Activated CD4-positive, alpha-beta T cell treated with anti-CD3 and anti-CD28 coated beads for 24 hours (primary cell): ENCODE measurements at places on chromosomes 5 and 9.

- DNase-seq: no peak
These were observed 9.9 kb downstream of the ZNF622 start for GRCh38 chr5:16455668-16456067.

DNA sequence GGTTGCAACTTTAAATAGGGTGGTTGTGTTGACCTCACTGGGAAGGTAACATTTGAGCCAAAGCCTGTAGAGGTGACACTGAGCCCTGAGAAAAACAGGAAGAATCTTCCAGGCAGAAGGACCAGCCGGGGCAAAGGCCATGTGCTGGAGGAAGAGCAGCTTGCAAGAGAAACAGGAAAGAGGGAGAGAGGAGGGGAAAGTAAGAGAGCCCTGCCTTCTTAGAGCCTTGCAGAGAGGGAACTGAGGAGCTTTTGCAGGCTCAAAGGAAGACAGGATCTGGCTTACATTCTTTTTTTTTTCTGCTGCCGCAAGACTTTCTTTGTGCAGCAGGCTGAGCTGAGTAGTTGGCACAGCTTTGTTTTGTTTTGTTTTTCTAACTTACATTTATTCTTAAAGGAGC, 17.4 kb downstream of the C9orf153 start:
- DNase-seq: no peak

- DNase-seq: no peak
These were observed 17.5 kb upstream of the ROPN1L start for GRCh38 chr5:10424124-10424731.

GRCh38 chr9:89536145-89536574, 38.2 kb upstream of the SEMA4D start:
- DNase-seq: no peak

- DNase-seq: no peak
These were observed 7.0 kb upstream of the C9 start for GRCh38 chr5:39371367-39371635.

- no peak for DNase-seq
These were observed 74.3 kb downstream of the SLC44A1 start for GRCh38 chr9:105318729-105319191.

DNA sequence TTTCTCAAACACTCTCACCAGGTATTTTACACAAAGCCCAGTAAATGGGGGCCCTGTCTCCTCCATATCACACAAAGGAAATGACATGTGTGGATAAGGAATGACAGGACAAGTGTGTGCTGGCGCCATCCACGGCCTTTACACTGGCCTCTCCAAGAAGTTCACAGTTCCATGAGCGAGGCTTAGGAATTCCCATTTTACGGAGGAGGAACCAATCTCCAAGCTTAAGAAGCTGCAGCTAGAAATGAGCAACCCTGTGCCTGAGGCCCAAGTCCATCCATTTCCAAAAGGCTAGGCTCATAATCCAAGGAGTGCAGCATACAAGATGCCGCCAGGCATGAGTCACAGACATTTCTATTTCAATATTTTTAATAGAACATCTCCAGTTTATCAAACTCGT, 203.4 kb downstream of the AUH start:
- no peak for DNase-seq

DNA sequence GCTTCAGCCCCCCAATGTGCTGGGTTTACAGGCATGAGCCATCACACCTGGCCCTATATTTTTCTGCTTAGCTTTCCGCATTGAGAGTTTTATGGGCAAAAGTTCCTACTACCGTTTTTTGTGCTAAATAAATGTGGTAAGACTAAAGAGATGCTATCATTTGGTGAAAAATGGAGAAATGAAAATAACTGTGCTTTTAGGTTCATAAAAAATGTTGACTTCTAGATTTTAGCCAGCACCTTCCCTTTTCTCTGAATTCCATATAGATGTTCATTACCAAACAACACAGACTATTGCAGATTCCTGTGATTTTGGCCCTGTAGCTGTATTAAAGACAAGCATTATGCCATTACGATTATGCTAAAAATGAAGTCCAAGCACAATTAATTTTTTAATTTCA, 72.0 kb upstream of the CTSL start:
- no peak for DNase-seq

DNA sequence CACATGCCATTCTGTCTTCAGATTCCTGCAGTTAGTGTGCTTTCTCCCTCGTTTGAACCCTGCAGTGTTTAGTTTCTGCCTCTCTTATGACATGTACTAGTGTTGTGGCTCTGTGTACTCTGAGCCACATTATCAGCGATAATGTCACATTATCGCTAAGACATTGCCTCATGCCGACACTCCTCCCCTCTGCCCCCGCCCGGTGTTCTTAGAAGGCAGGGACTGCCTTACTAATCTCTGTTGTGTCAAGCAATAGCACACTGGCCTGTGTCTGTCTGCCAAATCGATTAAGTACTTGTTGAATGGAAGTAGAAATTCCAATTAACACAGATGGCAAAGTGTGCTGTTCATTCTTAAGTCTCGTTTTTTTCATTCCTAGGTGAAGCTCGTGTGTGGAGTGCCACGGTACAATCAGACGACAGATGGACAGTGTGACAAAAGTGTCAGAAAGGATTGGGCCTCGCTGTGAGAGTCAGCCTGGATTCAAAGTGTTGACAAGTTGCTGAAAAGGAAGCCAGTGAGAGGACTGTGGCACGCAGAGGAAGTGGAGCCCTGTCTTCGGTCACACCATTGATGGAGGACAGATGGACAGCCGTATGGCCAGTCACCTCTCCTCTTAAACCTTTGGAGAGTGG, 10.5 kb downstream of the PIK3R1 start:
- DNase-seq: no peak

DNA sequence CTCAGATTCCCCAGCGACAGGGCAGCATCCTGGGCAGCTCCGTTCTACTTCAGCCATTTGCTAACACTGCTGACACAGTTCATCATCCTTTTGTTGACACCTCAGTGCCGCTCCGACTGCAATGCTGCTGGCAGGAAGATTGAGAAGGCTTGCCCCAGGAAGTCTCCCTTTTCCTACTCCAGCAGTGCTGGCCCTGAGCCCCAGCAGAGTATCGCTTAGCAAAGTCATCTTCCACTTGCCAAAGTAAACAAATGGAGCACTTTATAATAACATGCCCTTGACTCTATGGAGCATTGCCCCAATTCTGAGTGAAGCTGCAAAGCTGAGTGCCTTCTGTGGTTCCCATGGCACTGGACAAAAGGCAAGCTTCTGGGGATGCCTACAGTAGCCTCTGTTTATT, 32.2 kb downstream of the PRLR start:
- DNase-seq: no peak

DNA sequence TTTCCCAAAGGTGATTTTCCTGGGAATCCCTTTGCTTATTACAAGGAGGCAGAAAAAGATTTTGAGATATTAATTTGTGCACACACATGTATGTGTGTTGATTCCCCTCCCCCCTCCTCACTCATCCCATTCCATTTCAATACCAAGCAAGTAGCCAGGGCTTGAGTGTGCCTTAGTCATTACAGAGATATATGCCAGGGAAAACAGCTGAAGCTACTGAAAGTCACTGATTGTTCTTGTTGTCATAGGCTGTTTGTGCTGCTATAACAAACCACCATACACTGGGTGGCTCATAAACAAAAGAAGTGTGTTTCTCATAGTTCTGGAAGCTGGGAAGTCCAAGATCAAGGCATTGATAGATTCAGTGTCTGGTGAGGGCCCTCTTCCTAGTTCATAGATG, 158.6 kb downstream of the BAAT start:
- DNase-seq: no peak

DNA sequence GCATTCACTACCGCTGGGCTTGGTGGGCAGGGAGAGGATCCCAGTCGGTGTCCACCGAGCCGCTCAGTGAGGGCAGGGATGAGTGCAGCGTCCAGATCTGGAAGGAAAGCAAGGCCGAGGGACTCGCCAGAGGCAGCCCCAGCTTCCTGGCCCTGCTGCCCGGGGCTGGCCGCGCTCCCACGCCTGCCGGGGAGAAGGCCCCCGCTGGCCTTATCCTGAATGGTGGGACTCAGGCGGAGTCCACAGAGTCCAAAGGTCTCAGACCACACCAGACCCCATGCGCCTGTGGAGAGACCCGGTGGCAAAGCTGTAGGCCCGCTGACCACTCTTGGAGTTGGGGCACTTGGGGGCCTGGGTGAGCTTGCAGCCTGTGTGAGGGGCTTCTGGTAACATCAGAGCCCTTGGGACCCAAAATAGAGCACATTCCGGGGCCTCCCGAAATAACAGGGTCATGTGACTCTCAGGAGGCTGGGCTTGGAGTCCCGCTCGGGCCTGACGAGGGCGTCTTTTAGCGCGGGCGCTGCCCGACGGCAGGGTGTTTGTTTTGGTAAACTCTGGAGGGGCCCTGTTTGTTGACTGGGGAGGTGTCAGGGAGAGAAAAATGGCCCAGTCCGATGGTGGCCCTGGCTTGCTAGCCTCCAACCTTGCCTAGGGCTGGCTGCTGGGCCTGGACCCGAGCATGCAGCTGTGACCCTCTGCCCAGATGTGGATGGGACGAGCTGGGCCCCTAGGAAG, 2.8 kb downstream of the RXRA start:
- DNase-seq: no peak

DNA sequence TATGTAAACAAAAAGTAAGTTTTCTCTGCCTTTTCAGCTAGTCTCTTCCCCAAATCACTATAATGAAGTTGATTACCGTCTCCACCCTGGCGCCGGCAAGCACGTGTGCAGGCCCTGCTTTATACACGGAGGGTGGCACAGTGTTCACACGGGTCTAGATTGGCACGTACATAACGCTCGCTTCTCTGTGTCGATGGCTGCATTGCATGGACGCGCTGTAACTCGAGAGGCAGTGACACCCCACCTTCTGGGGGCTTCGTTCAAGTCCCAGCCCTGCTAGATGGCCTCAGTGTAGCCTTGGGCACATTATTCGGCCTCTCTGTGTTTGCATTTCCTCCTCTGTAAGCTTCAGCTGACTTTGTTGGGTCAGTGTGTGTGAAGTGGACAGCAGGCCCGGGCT, 223.9 kb downstream of the FANCC start:
- no peak for DNase-seq

DNA sequence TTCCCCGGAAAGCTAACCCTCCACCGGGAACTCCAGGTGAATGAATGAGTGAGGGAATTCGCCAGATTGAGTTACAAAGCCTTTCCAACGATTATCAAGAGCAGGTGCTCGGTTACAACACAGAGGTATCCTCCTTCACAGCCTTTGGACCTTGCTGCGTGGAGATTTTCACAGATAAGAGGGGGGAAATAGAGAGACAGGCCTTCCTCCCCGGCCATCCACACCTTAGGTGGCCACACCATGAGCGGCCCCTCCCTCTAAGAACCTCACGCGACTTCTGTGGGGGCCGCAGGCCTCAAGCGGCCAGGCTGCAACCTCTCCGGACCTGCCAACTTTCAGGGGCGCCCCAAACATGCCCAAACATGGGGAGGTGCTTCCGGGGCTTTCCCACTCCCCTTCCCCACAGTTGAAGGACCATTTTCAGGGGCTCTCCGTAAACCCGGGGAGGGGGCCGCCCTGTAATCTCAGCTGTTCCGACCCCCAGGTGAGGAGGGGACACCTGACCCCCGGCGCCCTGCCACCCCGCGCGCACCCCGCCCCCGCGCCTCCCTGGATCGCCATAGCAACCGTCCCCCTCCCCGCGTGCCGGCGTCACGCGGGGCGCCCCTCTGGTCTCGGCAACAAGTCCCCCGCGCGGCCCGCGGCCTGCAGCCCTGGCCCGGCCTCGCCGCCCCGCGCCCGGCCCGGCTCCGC, 603 bp downstream of the DENND1A start:
- no peak for DNase-seq

- DNase-seq: no peak
These were observed 156.4 kb downstream of the ARHGAP26 start for GRCh38 chr5:142926549-142926948.

- DNase-seq: no peak
These were observed 612.6 kb upstream of the ST8SIA4 start for GRCh38 chr5:101515721-101516120.

GRCh38 chr5:135246923-135247795, 151.9 kb downstream of the MACROH2A1 start:
- no peak for DNase-seq

DNA sequence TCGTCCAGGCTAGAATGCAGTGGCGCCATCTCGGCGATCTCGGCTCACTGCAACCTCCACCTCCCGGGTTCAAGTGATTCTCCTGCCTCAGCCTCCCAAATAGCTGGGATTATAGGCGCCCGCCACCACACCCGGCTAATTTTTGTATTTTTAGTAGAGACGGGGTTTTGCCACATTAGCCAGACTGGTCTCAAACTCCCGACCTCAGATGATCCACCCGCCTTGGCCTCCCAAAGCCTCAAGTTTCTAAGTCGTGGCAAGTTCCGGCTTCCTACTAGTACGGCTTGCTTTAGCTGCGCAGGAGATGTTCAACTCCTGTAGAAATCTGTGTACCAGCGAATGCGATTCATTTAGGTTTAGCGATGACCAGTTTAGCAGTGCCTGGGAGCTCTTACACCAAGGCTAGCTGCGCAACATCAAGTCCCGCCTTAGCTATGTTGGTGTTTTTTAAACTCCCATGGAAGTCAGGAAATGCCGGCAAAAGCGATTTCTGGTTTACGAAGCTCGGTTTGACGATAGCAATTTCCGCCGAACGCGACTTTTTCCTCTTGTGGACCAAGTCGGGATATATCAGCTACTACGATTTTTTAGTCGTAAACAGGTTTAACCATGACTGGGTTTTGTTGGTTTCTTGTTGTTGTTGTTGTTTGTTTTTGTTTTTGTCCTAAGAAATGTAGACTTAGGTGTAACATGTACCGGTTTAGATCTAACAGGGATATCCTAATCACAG, 46.4 kb downstream of the ANXA2R start:
- DNase-seq: no peak

DNA sequence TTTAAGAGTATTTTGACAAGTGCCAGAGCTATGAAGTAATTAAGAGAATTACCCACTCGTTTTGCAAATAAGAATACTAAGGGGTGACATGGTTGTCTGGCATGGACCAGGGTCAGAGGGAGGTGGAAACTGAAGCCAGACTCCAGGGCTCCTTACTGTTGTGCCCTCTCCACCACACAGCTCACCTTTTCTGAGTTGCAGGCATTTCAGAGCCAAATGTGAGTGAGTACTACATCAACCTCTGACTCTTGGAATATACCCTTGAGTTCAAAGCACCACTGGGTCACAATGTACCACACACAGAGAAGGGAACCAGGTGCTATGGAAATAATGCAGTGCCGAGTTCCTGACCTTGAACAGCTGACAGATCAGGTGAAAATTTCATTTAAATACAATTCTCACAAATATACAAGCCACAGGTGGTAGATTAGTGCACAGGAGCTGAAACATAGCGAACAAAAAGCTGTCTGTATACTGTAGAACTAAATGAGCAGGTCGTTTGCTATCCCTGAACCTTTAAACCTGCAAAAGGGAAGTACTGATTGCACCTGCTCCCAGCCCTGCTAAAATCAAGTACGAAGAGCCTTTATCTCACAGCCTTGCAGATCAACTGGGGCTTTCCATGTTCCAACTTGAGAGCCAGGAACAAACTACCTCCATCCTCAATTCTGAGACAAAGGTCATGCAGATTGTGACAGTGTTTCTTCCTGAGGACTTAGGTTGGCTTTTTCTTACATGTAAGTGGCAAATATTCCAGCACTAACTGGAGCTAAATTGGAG, 57.0 kb downstream of the GOLM1 start:
- no peak for DNase-seq

GRCh38 chr5:40599676-40600075, 80.0 kb upstream of the PTGER4 start:
- DNase-seq: no peak

GRCh38 chr9:19018201-19018600, 14.8 kb downstream of the SAXO1 start:
- DNase-seq: no peak

GRCh38 chr9:23830929-23831730, 5.1 kb upstream of the ELAVL2 start:
- no peak for DNase-seq

- no peak for DNase-seq
These were observed 67.2 kb downstream of the MRPL36 start for GRCh38 chr5:1732238-1732941.

- DNase-seq: no peak
These were observed 66.0 kb upstream of the PITX1 start for GRCh38 chr5:135100011-135100410.
